ENCODE measurements at places on chromosomes 12 and 14.
A peak's percentile ranks its signal among the peaks of the same experiment; 100 is the strongest.

- no peak for DNase-seq
Measured at GRCh38 chr14:73945159-73945670, 4.7 kb downstream of the FAM161B start.

- DNase-seq = no peak
Measured at GRCh38 chr12:7591531-7591930, 74.2 kb downstream of the APOBEC1 start.

GRCh38 chr12:29455087-29455486, 42.4 kb downstream of the OVCH1 start:
- DNase-seq = no peak

DNA sequence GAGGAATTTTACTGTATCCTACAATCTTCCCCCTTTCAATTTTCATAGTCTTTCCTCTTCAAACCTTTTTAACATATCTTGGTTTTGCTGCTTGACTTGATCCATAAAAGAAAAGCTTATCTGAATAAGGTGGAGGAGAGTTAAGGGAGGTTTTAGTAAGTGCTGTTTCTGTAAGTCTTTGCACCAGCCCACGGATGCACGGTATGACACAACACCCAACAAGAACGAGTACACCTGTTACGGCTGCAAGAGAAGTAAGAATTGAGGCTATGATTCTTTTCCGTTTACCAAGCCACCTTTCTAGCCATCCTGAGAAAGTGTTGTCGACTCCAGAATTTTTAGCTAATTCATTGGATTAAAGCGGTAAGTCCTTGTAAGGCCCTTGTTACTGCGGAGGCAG, 26.1 kb upstream of the CPNE8 start:
- DNase-seq = no peak

GRCh38 chr12:98894412-98895085, 249.5 kb downstream of the APAF1 start:
- peak; percentile 18 for DNase-seq

DNA sequence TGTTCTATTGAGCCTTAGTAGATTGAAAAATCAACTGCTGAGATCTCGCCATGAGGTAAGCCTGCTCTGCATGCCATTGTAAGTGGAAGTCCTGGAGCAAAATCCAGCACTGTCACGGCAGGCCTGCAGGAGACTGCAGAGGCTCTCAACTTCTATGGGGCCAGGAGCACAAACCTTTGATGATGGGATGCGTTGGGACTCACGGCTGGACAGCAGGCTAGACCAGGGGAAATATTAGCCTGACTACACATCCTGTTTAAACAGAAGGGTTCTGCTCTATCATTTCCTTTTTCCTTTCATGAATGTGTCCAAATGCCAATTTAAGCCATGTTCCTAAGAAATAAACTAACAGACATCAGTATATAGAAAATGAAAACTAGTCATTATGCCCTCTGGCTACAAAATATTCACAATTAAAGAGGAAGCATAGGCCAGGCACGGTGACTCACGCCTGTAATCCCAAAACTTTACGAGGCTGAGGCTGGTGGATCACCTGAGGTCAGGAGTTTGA, 33.9 kb upstream of the RASSF8 start:
- no peak for DNase-seq

DNA sequence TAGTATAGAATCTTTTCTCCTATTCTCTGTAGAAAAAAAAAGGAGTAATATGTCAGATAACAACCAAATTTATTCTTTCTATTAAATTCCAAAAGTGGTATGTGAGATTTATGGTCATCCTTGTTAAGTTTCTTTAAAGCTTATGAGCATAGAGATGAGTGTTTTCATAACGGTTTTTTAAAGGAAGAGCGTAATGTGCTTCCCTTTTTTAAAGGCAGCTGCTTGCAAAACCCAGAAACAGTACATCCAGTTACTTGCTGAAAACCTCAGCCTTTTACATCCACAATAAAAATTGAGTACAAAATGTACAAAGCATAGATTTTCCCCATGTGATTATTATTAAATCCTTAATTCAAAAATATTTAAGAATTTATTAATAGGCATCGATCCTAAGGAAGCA, 53.6 kb upstream of the CD163 start:
- DNase-seq = peak; percentile 19

- no peak for DNase-seq
Measured at GRCh38 chr14:98937712-98938505, 334.1 kb downstream of the BCL11B start.

DNA sequence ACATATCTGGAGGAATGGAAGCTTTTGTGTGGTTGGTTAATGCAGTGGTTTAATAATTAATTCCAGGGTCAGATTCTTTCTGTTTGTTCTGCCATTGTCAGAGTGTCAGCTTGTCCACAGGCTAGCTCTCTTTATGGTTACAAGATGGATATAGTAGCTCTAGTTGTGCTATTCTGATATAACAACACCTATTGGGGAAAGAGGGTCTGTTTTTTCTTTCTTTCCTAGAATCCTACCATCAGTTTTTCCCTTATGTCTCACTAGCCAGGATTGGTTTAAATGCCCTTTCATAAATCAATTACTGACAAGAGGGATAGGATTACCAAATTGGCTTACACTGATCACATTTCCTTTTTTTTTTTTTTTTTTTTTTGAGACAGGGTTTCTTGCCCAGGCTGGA, 27.8 kb downstream of the CNOT2 start:
- DNase-seq = no peak

DNA sequence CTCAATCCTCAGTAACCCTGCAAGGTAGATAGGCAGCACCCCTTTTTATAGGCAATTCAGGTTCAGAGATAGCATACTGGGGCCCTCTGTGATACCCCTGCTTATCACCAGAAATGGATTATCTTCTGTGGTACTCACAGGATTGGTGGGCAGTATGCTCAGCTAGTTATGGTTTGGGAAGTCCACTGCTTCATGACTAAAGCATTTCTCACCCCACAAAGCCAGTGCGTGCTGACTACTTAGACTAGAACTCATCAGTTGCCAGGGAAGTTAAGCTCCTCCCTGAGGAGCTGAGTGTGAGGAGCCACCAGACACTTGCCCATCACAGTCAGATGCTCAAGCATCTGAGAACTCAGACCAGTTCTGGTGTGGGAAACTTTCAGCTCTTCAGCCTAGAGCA, 76.3 kb downstream of the SCAF11 start:
- DNase-seq = no peak

DNA sequence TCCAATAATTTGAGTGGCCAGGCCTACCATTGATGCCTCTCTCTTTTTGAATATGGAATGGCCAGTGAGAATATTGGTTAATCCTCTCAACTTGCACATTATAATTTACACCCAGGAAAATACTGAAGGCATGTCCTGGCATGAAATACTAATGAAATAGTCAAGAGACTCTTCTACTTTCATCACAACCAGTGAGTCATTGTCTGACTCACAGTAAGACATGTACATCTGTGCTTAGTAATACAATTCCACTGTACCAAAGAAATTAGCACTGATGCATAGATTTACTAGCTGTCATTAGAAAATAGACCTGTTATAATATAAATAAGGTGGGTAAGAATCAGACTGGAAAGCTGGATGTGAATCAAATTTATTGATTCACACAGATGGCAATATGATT, 31.6 kb downstream of the KCNC2 start:
- no peak for DNase-seq

DNA sequence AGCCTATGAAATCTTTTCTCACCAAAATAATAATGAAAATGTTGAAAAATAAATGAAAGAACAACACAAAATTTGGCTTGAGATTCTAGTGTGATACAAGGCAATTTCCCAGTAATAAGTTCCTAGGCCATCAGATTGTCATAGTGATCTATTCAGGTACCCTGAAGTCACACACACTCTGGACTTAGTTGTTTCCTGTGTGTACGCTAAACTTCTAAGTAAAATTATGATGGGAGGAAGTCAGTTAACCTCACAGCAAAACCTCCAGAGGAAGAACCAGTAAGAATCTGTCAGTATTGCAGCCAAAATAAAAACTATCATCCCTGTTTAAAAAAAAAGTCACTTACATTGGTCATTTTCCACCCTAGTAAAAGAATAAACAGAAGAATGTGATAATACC, 81.9 kb downstream of the DBX2 start:
- no peak for DNase-seq
